ENCODE measurements at places on chromosomes 2 and 18.

DNA sequence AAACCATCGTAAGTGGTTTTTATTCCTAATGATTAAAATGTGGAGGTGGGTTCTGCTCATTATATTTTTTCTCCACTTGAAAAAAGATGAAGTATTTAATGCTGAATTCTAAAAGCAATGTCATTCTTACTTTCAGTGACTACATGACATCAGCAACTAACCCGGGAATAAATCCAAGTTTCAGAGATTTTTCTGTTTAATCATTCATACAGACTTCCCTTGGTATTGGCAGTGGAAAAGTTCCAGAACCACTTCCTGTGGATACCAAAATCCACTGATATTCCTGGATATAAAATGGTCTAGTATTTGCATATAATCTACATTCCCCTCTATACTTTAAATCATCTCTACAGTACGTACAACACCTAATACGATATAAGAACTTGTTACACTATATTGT is 128.6 kb downstream of the ZNF532 start:
- DNase-seq, result no peak

DNA sequence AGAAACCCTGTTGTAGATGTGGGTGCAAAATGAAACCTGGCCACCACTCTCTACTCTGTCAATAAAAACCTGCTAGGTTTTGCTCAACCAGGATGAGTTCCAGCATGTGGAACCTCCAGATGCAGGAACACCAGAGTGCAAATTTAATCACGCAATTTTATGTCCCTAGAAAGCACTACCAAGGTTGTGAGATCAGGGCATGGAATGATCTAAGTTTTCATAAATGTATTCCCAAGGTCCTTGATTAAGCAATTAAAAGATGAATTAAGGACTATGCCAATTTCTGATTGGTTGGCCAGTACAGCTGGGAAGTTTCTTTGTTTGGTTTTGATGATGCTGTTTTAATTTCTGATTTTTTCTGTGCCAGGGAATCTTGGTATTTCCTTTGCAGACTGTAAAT is 179.2 kb downstream of the KCNS3 start:
- DNase-seq, result no peak

- no peak for DNase-seq
These were observed 14.5 kb upstream of the ZNF638 start for GRCh38 chr2:71317060-71317459.

GRCh38 chr2:114442510-114442909 is at the start of gene DPP10:
Gene DPP10, plus strand, starts transcription at chr2:114442641.
- no peak for DNase-seq
